Stimulated activated CD8-positive, alpha-beta memory T cell treated with anti-CD3 and anti-CD28 coated beads, Interleukin-15, amount 100 ng/mL, for 48 hours (primary cell): ENCODE measurements at places on chromosomes 2 and 18.

GRCh38 chr2:182924306-182924705 lies 57.9 kb upstream of the FRZB start:
- DNase-seq = no peak

DNA sequence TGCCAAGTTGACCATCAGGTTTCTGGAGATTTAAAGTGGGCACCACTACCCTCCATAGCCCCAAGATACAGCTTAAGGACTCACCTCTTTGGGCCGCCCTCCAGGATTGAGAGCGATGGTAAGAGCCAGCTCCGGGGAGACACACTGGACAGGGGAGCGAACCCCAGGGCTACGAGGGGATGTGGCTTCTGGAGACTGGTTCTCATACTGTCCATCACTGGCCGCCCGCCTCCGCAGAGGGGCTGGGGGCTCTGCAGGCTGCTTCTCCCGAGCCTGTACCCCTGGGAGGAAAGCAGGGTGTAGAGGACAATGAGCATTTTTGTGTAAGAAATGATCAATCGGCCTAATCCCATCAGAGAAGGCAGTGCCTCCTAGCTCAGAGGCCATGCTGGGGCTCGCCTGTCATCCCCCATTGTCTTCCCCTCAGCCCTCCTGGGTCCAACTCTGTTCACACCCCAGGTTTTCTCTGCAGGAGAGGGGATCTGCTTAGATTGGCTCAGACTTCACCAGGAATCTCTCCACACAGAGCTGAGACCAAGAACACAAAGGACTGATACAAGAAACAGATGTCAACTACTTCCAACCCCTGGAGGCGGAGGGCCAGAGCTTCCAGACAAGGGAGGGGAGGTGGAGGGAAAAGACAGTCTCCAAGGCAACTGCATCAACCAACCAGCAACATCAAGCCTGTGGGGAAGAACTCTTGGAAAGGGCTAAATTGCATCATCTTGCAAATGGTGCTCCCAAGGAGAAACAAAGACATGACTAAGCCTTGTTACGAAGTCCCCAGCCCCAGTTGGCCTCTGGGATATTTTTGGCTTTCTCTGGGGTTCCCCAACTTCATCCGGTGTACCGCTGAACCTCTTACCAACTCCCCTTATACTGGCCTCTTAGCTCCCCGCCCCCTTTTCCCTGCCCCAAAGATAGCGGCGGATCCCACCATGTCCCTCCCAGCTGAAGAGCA lies 166.6 kb downstream of the TNS1 start:
- DNase-seq = no peak

DNA sequence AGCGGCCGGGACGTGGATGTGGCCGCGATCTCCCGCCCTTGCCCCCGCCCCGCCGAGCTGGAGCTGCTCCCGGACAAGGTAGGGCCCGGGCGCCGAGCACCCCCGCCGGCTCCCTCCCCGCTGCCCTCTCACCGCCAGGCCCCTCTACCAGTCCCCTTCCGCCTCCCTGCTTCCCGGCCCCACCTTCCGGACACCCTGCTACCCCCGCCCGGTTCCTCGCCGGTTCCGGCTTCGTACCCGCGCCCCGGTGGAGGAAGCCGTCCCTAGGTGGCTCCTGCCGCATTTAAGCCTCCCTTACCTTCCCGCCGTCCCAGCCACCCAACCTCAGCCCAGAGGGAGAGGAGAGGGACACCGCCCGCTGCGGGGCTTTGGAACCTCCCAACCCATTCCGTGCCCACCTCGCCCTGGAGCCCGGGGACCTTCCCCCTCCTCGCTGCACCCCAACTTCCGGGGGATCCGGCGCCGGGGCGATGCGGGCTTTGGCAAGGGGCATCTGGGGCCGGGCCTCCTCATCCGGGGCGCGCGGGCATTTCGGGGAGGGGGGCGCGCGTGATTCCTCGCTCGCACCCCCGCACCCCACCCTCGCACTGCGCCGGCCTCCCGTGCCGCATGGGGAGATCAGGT lies 475 bp downstream of the B3GNT2 start:
- DNase-seq = peak; percentile 49

DNA sequence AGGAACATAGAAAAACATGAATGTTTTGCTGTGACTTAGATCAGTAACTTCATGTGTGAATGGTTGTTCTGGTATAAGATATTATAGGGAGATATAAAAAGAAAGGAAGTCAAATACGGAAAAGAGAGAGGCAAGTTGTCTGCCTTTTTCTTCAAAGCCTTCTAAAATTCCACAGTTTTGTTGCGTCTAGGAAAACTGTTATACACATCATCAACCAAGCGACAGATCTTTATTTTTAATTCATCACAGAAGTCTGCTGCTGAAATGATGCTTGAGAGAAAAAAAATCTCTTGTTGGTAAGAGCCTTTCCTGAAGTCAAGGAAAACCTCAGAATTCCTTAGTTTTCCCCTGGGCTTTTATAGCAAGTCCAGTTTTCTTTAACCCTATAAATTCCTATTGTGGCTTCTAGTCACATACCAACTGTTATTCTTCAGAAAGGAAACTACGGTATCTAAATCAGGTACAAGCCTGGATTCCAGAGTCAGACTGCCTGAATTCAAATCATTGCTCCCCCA lies 36.3 kb upstream of the TANC1 start:
- DNase-seq = no peak

DNA sequence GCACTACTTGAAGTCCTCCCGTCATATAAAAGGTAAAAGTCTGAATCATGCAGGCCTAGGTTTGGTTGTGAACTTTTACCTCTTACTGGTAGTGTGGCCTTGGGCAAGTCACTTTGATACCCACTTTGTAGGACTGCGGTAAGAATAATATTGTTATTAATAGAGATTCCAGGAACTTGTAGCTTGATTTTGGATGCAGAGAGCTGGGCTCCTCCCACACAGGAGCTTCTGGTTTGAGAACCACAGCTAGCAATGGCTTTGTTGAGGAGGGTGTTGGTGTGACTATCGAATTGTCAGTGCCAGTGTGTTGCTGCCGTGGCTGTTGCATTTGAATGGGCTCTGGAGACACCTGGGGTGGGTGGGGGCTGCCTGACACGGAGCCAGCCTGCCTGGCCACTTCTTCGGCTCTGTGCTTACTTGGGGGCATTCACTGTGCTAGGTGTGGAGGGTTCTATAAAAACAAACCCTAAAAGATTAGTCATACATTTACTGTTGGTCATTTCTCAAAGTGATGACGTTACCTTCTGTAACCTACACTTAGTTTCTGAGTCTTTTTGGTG lies 38.5 kb downstream of the ASAP2 start:
- DNase-seq = no peak

GRCh38 chr2:70785137-70785911 lies 5.1 kb downstream of the FIGLA start:
- no peak for DNase-seq

DNA sequence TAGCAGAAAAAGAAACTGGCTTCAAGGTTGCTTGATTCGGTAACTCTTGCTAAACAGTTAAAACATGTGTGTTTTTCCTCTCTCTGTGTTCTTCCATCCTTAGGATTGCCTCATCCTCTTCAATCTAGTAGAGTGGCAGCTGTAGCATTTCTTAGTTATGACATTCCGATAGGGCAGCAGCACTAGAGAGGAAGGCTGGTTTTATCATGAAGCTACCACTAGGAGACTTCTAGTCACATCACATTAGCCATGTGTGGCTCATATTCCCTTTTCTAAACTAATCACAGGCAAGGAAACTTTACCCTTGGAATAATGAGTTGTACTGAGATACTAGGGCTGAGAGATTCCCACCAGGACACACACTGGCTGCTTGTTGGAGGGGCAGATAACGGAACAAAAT lies 187.6 kb downstream of the DOK6 start:
- DNase-seq = no peak

DNA sequence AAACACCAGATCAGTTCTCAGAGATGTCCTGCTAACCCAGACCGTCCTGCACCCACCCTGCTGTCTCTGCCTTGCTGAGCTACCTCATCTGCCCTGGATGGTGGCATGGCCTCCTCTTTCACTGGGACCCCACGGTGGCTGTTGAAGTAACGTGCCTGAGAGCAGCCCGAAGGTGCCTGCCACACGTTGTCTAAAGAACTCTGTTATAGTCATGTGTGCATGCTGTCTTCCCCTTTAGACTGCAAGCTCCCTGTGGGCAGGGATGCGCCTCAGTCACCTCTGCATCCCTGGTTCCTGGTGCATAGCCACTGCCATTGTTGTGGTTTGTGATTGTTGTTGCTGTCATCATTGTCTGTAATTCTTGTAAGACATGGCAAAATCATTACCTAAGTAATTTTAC lies 235.9 kb downstream of the EIPR1 start:
- DNase-seq = no peak

GRCh38 chr2:54735636-54736035 lies 12.2 kb downstream of the EML6 start:
- DNase-seq = no peak

DNA sequence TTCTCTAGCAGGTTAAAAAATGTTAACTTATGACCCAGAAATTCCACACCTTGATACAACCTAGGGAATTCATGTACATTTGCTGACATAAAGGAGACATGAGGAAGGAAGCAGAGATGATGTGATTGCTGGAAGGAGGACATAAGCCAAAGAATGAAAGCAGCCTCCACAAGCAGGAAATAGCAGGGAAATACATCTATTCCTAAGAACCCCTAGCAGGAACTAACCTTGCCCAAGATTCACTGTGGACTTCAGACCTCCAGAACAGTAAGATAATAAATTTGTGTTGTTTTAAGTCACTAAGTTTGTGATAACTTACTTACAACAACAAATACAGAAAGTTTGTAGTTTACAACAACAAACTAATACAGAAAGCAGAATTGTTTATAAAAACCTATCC lies 4.6 kb upstream of the DSG4 start:
- no peak for DNase-seq

DNA sequence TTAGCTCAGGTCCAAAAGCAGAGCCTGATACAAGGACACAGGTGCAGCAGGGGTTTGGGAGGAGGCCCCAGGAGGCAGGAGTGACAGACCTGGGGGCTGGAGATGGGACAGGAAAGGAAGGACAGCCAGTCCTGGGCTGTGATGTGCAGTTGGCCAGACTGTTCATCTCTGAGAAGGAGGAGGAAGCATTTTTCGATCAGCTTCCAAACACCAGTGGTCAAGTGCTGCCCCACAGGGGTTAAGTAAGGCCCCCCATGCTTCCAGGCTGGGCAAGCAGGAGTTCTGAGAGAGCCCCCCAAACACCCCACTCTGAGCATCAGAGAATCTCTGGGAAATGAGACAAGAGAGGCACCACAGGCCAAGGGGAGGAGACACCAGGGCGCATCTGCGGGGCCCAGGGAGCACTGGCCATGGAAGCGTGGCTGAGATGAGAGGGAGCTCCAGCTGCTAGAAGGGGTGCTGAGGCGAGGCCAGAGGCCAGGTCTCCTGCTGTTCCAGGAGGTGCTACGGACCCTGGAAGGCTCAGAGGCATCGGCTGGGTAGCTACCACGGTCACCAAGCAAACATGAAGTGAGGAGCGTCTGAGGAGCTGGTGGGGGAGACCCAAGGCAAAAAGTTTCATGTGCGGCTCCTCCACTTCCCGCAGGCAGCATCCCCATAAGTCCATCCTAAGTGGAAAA lies 5.6 kb upstream of the HDAC4 start:
- no peak for DNase-seq

- no peak for DNase-seq
Measured at GRCh38 chr2:141055531-141055930, 1075.3 kb downstream of the LRP1B start.

DNA sequence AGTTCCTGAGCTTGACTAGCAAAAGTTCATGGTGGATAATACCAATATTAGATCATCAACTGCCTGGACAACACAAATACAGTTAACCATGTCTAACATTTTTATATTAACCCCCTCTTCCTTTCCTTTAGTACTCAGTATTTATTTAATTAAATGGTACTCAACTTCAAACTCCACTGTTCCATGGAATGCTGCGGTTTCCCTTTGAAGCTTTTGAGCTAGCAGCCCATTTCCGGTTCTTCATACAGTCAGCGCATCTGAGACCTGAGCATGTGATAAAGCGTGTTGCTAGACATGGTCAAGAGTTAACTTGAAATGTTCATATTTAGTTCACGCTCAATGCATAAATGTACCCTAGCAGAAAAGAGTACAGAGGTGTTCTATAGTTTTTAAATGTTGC lies 278.4 kb downstream of the ALPK2 start:
- no peak for DNase-seq

- no peak for DNase-seq
Measured at GRCh38 chr2:75622929-75623328, 23.7 kb upstream of the MRPL19 start.

DNA sequence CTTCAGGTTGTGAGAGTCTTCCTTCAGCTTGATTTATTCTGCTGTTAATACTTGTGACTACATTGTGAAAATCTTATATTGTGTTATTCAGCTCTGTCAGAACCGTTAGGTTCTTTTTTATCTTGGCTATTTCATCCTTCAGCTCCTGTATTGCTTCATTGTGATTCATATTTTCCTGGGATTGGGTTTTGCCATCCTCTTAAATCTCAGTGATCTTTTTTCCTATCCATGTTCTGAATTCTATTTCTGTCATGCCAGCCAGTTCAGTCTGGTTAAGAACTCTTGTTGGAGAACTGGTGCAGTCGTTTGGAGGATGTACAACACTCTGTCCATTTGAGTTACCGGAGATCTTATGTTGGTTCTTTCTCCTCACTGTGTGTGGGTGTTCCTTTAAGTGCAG lies 19.1 kb downstream of the MSTN start:
- DNase-seq = no peak

- no peak for DNase-seq
Measured at GRCh38 chr2:20224716-20225293, at the start of gene SDC1. Gene SDC1, minus strand, starts transcription at chr2:20225130. Its CDS starts 263 bp downstream, at chr2:20224867.

DNA sequence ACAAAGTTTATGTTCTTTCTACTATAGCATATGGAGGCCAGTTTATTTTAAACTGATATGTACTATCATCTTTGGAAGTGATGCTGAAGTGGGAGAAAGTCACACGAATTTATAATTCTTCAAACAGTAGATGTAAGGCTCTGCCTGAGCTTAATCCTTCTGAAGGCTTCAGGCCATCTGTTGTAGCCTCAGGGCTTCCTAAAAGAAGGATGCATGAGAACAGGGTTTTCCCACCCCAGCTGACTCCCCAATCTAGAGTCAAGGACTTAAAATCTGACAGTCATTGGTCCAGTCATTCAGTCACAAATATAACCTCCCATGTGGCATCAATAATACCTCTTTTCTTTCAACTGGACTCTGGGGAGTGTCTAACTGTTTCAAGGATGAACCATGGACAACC lies 330.5 kb downstream of the KCNS3 start:
- DNase-seq = no peak

- no peak for DNase-seq
Measured at GRCh38 chr2:137493261-137493660, 471.0 kb upstream of the HNMT start.
